ENCODE measurements at places on chromosomes 4 and X. TPM values are rescaled to one million over a fixed set of nuclear protein-coding genes. Genes with fewer than 3 reads are reported as not detected.

GRCh38 chr4:2963966-2964471, 648 bp downstream of the GRK4 start:
- peak; percentile 19 for DNase-seq

GRCh38 chr4:130266814-130267213, 1170.9 kb downstream of the C4orf33 start:
- DNase-seq, result no peak

- DNase-seq, result no peak
Observed at GRCh38 chr4:37905533-37906169, 14.8 kb downstream of the TBC1D1 start.

The RAB41 gene
- total RNA-seq, result not detected

The UGT2B17 gene
- not detected for total RNA-seq

The DDIT4L gene
- total RNA-seq, result 26.9 TPM

DNA sequence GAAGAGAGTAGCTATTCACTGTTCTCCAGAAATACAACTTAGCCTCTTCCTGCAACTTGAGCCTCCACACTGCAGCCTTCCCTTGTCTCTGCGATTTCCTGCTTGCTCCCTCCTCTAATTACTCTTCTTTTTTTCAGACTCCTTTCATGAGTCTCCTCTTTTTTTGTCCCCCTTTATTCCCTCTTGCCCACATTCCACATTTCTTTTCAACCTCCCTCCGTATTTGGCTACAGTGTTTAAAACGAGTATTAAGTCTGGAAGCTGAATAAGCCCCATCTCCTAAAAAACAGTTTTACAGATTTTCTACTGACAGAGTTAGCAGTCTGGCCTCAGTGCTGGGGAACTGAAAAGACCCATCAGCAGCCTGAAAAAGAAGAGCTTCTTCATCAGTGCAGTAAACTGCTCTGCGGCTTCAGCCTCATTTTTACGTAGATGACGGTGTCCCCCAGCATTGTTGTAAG, 141.5 kb downstream of the TENM3 start:
- DNase-seq, result peak; percentile 64

DNA sequence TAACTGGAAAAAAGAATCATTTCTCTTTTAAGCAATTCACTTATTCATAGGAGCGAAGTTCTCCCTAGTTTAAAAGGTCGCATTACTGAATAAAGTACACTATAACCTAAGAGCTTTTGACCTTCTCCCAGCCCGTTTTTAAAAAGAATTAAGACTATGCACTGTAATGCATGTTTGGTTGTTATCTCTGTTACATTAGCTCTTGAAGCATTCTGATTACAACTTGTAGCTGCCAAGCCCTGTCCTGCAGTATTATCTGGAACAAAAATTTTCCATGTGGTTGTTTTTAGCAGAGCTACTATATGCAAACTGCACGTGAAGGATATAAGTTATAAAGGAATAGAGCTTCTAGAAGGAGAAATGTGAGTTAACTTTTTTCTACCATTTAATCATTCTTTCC, 8.1 kb downstream of the GAB1 start:
- DNase-seq, result no peak

The SLC6A14 gene
- total RNA-seq, result not detected

GRCh38 chr4:188341428-188341827, 202.2 kb downstream of the TRIML1 start:
- DNase-seq, result no peak

DNA sequence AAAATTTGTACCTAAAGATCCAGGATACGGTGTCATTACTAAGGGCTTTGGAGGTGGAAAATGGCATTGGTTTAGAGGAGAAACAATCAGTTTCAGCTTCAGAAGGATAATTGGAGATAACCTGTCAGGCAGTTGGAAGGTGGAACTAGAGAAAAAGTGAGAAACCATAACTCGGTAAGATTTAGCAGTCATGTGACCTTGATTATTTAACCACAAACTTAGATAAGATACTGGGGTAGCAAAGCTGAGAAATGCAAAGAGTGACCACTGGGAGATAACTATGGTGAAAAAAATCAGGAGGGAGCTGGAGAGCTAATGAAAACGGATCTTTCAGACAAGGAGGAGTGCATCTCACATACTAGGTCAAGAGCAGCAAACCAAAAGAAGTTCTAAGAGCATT, 58.3 kb upstream of the SMARCA5 start:
- DNase-seq, result no peak

DNA sequence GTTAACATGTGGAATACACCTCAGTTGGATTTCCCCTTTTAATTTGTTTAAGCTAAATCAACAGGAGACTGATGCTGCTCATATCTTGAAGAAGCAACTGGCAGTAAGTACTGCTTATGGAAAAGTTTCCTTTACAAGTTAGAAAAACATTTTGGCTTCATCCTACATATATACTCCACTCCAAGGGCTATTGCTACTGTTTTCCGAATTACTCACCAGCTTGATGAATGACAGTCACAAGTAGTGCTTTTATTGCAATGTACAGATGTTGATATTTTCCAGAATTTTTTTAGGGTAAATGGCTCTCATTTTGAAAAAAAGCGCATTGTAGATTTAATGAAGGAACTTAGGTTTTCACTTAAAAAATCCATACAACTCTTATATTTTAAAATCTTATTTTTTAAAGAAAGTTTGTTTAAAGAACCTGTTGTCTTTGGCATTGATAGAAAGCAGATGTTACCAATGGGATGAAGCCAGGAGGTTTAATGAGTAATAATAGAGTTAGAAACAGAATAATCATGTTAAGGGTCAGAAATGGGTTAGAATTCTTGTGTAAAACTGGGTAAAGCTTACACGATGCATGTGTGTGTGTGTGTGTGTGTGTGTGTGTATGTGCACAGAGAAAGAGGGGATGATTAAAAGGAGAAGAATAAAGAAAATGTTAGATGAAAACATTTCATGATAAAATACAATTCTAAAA, 272.9 kb downstream of the CFAP299 start:
- no peak for DNase-seq

DNA sequence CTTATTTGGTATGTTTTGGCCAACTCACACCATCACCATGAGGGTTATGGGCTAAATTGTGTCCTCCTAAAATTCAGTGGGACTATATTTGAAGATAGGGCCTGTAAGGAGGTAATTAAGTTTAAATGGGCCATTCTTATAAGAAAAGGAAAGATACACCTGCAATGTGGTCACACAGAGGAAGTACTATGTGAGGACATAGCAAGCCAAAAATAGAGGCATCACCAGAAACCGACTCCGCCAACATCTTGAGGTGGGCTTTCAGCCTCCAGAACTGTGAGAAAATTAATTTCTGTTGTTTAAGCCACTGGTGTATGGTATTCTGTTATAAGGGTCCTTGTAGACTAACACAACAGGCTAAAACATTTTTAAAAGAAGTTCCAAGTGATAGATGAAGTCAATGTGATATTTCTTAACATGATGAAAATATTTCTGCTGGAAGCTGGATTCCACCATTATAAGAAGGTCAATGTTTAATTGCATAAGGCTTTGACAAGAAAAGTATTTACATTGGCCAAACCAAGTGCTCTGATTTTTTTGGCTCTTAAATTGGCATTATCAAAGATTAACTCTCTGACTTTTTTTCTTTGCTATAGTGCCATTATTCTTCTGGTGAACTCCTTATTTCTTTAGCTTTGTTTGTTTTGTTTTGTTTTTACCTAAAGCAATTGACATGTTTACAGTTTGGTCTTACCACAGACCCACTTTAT, 540.9 kb downstream of the PPARGC1A start:
- DNase-seq, result no peak
